Activated naive CD4-positive, alpha-beta T cell (primary cell): ENCODE measurements at places on chromosomes 13 and 19.

- DNase-seq = no peak
Observed at GRCh38 chr19:9009431-9009830, 778 bp downstream of the MUC16 start.

DNA sequence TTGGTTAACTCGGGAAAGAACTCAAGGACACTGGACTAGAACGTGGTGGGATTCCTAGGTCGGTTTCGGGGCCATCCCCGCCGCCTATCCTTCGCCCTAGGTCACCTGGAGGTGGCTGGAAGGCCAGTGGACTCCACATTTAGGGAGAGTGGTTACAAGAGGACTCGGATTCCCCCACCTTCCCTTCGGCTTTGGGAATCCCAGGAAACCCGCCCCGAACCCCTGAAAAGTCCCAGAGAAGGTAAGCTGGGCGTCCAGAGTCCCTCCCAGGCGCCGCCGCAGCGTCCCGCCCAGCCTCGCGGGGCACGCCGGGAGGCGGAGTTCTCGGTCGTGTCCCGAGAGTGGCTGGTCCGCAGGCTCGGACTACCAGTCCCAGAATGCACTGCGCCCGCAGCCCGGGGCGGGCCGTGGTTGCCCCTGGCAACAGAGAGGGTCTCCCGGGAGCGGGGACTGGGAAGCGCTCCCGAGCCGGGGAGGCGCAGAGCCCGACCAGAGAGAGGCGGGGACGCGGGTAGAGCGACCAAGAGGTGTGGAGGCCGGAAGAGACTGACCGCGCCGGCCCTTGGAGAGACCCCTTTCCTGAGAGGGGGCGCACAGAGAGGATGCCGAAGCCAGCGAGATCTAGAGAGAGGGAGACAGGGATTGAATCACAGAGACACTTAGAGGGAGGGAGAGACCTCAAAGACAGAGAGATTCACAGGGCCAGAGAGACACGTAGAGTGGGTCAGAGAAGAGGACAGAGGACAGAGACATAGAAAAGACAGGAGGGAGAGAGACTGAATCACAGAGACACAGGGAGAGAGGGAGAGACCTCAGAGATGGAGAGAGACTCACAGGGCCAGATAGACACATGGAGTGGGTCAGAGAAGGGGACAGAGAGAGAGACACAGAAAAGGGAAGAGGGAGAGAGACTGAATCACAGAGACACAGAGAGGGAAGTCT lies 2.6 kb upstream of the PRKCG start:
- DNase-seq = peak; percentile 82

DNA sequence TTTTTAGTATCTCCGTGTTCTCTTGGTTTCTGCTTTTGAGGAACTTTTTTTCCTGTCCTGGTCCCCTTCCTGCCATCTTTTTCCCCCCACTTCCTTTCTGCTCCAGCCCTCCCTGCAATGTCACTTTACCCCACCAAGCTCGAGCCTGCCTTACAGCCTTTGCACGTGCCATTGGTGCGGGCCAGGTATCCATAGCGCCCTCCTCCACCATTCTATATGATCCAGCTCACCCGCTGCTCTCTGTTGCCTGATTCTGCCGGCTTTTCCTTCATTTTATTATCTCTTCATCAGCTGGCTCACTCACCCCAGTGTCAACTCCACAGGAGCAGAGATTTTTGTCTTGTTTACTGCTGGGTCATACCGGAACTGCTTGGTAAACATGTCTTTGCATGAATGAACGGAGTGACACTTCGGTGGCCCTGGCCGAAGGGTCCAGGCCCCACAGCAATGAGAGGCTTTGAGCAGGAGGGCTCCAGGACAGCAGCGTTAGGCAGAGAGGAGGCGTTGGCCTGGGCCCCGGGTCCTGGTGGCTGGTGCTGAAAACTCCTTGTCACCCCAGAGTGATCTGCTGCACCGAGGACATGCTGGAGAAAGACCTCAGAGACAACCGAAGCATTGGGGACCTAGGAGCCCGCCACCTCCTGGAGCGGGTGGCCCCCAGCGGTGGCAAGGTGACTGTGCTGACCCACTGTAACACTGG lies 1.2 kb downstream of the MRI1 start:
- no peak for DNase-seq

DNA sequence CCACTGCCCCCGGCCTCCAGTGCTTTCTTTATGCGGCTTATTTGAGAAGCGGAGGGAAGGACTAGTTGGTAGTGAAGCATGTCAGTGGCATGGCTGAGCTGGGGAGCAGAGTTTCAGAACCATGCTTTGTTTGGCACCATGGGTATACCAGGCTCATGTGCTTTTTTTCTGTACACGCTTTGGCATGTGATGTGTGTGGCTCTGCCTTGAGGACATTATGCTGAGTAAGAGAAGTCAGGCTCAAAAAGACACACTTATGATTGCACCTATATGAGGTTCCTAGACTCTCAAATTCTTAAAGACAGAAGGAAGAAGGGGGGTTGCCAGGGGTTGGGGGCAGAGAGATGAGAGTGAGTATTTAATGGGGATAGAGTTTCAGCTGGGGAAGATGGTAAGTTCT lies 21.3 kb downstream of the GATAD2A start:
- DNase-seq = no peak

DNA sequence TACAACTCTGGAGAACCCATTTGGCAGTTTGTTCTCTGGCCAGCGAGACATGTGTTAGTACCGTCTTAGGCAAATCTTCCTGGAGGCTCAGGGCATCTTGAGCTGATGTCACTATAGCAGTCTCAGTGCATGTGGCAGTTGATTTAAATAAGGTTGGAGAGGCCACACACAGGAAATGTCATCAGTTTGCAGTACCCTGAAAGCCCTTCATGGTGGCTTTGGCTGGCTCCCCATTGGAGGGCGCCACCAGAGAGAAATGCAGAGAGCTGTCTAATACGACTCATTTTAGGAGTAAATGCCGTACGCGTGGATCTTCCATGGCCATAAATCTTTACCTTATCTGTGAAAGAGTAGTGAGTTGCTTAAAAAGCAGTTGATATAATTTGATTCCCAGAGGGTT lies 163.1 kb downstream of the STK24 start:
- no peak for DNase-seq

GRCh38 chr13:27219611-27220010 lies 31.7 kb upstream of the RPL21 start:
- DNase-seq = no peak

GRCh38 chr13:99655351-99656091 lies 154.2 kb downstream of the TM9SF2 start:
- DNase-seq = no peak

DNA sequence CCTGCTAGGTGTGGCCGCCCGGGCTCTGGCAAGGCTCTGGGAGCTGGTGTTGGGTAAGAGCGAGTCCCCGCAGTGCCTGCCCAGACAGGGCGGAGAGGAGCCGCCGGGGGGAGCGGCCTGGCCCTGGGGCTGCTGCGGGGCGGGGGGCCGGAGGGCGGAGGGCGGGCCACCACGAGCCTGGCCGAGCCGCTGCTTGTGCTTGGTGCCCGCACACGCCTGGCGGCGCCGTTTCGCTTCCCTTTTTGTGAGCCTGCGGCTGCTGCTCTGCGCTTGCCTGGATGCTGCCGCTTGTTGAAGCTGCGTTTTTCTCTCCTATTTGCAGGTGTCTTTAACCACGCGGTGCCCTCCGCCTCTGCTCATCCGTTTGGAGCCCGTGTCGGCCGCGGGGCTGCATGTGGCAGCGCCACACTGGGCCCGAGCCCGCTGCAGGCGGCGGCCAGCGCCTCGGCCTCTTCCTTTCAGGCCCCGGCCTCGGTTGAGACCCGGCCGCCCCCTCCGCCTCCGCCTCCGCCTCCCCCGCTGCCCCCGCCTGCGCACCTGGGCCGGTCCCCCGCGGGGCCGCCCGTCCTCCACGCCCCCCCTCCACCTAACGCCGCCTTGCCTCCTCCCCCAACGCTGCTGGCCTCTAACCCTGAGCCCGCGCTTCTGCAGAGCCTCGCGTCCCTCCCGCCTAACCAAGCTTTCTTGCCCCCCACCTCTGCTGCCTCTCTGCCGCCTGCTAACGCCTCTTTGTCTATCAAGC lies 8.5 kb downstream of the PLEKHJ1 start:
- DNase-seq = no peak

- no peak for DNase-seq
Observed at GRCh38 chr19:34975056-34975455, 11.0 kb upstream of the ZNF792 start.

GRCh38 chr13:101300531-101300930 lies 115.8 kb downstream of the NALCN start:
- no peak for DNase-seq

- no peak for DNase-seq
Observed at GRCh38 chr19:43207991-43208390, 2.6 kb upstream of the PSG4 start.

GRCh38 chr13:113848020-113848419 lies 15.9 kb downstream of the GAS6 start:
- no peak for DNase-seq

- DNase-seq = no peak
Observed at GRCh38 chr13:51475727-51476501, 23.1 kb upstream of the INTS6 start.

DNA sequence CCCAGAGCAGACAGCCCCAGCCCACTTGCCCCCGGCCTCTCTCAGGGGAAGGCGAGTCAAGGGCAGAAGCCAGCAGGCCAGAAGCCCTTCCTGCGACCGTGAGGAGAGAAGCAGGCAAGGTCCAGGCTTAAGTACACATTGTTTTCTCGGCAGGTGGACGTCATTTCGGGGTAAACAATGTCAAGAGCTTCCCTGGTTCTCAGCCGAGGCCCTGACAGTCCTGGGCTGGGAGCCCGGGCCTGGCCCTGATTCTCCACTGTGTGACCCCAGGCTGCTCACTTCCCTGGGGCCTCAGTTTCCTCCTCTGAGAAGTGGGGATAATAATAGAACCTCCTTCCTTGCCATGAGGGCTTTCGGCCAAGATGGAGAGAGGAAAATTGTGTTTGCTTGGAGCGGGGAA lies 19.4 kb downstream of the PLVAP start:
- no peak for DNase-seq

- DNase-seq = no peak
Observed at GRCh38 chr19:39807846-39808364, 26.1 kb downstream of the DYRK1B start.

GRCh38 chr13:30920162-30920909 lies 12.1 kb upstream of the TEX26 start:
- DNase-seq = no peak

GRCh38 chr13:88107570-88107969 lies 436.4 kb downstream of the SLITRK5 start:
- no peak for DNase-seq

DNA sequence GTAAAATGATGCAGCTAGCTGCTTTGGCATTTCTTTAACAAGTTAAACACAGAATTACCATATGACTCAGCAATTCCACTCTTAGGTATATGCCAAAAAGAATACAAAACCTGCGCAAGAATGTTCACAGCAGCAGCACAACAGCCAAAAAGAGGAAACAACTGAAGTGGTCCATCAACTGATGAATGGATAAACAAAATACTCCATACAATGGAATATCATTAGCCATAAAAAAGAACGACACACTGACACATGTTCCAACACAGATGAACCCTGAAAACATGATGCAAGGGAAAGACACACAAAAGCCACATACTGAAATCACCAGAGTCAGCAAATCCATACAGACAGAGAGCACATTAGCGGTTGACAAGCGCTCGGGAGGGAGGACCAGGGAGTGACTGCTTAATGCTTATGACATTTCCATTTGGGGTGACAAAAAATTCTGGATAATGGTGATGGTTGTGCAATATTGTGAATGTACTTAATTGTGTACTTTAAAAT lies 3.0 kb downstream of the PCID2 start:
- DNase-seq = no peak

DNA sequence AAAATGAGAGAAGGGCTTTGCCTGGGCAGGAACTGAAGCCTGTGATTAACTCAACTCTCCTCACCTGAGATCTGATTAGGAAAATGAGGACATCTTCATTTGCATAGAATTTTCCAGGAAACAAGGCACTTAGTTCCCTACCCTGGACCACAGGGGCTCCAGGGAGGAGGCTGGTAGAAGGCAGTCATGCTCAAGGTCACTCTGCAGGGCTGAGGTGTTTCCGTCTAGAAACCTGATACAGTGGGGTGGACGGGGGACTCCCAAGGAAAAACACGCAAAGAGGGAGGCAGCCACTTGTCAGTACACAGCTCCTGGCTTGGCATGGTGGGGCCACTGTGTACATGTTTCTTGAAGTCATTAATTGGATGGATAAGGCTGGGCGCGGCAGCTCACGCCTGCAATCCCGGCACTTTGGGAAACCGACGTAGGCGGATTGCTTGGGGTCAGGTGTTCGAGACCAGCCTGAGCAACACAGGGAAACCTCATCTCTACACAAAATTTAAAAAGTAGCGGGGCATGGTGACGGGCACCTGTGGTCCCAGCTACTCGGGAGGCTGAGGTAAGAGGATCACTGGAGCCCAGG lies 6.0 kb downstream of the KLK14 start:
- DNase-seq = no peak

- DNase-seq = no peak
Observed at GRCh38 chr13:57286511-57287098, 119.6 kb downstream of the PRR20E start.

- no peak for DNase-seq
Observed at GRCh38 chr19:34734537-34735103, 577 bp downstream of the ZNF181 start.

- DNase-seq = no peak
Observed at GRCh38 chr19:22832031-22832762, at the start of gene ZNF723. Gene ZNF723, plus strand, starts transcription at chr19:22832291. Its CDS starts 89 bp downstream, at chr19:22832380.

GRCh38 chr13:26979334-26979733 lies 192.3 kb downstream of the USP12 start:
- DNase-seq = no peak

GRCh38 chr19:45355402-45355801 lies 14.9 kb downstream of the KLC3 start:
- no peak for DNase-seq

DNA sequence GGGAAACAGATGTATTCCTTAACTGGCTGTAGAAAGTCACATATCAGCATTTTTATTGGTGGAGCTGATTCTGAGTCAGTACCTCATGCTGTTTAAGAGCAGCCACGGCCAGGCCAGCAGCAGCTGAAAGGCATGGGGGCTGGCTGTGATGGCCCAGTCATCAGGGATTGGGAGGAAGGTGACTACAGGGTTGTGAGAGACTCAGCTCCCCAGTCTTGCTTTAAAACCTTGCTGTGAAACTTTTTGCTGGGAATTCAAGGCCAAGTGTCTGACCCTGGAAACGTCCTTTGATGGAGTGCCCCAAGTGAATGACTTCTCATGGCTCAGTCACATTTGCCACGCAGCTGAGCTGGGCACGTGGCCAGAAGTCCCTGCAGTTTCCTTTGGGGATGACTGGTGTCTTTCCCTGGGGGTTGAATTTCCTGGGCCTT lies 39.1 kb upstream of the RNF113B start:
- no peak for DNase-seq

GRCh38 chr19:47107953-47108746 lies 5.4 kb downstream of the ZC3H4 start:
- DNase-seq = no peak

GRCh38 chr13:104701591-104701990 lies 1635.4 kb upstream of the SLC10A2 start:
- no peak for DNase-seq
